ENCODE measurements at places on chromosomes 3 and 15.

DNA sequence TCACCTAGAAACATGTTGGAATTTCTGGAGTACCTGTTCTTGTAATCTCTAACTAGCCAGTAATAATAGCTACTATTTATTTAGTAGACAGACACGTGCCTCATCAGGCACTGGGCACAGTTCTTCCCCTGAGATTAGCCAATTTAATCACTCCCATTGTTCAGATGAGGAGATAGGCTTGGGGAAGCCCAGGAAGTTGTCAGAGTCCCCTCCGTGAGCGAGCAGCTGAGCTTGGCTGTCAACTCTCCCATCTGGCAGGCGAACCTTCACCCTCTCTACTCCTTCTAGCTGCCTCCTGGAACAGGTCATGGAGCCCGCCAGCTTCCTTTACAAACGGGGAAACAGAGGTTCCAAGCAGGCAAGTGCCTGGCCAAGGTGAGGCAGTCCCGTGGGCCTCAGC is 31.1 kb upstream of the FGD5 start:
- peak; percentile 47 for DNase-seq

GRCh38 chr15:98806275-98806895 is 158.0 kb downstream of the IGF1R start:
- no peak for DNase-seq

DNA sequence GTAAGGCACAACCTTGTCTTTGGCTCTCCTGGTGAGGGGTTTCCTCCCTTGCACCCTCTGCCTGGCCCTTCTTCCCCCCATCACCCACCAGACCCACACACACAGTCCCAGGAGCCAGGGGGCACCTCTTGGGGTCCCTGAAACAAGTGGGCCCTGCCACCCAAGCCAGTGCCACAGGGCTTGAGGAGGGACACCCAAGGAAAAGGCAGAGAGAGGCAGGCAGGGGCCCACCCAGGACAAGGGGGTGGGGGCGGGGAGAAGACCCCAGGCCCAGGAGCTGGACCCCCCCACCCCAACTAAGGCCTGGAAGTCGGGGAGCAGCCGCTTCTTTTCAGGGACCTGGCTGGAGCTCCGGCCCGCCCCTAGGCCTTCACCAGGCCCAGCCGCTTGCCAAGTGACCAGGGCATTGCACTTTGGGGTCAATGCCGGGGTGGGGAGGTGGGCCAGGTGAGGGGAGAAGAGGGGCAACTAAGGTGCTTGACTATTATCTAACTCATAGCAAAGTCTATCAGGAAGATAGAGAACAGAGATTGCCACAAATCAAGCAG is 88.9 kb downstream of the KCNMB2 start:
- DNase-seq = no peak

- no peak for DNase-seq
Measured at GRCh38 chr15:51837792-51838251, 8.4 kb downstream of the TMOD3 start.

GRCh38 chr3:131712662-131713061 is 209.9 kb upstream of the MRPL3 start:
- no peak for DNase-seq

- DNase-seq = peak; percentile 92
Measured at GRCh38 chr3:120448756-120449155, 2.0 kb downstream of the FSTL1 start.

GRCh38 chr3:9241956-9242355 is 7.5 kb downstream of the SRGAP3 start:
- no peak for DNase-seq

DNA sequence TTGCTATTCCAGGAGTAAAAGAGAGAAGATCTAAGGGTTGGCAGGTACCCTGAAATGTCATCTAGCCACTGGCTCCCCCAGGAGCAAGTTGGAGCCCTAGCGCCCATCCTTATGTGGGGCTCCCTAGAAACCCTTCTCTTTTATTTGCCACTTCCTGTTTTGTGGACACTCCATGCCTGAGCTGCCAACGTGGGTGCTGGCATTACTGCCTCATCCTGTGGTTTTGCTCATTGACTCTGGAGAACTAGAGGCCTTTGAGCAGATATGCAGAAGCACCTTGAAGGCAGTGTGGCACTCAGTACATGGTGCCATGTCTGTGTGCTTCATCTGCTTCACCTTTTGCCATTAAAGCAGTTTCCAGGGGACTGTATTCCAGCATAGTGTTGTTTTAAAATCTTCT is 8.1 kb downstream of the EDEM1 start:
- DNase-seq = no peak

DNA sequence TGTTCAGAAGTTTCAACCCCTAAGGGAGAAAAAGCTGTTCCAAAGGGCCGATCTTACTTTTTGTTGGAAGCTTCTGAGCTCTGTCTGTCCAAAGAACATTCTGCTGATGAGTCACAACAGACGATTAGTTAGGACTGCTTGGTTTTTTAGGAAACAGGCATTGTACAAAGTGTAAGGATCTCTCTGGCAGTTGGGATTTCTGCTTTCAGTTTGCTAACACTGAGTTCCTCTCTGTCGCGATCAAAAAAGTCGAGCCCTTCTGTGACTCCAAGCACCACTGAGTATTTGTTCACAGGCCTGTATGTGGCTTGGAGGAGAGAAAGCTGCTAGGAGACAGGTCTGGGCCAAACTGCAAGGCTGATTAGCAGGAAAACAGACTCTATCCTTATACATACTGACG is 91.8 kb upstream of the PFN2 start:
- peak; percentile 74 for DNase-seq

- DNase-seq = no peak
Measured at GRCh38 chr3:66033241-66034138, 5.2 kb downstream of the MAGI1 start.

GRCh38 chr15:101152914-101153313 is 98.9 kb downstream of the CHSY1 start:
- no peak for DNase-seq

- no peak for DNase-seq
Measured at GRCh38 chr15:56805466-56806147, 72.3 kb upstream of the ZNF280D start.

DNA sequence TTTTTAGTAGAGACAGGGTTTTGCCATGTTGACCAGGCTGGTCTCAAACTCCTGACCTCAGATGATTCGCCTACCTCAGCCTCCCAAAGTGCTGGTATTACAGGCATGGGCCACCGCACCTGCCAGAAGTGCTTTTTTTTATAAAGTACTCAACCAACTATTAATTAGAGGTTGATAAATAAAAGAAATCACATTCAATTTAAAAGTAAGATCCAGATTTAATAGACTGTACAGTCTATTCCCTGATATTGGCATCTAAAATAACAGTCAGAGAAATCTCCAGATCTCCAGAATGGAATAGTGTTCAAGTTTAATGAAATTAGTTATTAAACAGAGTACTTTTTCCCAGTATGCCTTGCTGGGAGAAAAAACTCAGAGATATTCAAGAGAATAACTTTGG is 142.9 kb upstream of the SLC2A2 start:
- DNase-seq = no peak

GRCh38 chr3:71926262-71926600 is 141.3 kb upstream of the PROK2 start:
- peak; percentile 84 for DNase-seq

DNA sequence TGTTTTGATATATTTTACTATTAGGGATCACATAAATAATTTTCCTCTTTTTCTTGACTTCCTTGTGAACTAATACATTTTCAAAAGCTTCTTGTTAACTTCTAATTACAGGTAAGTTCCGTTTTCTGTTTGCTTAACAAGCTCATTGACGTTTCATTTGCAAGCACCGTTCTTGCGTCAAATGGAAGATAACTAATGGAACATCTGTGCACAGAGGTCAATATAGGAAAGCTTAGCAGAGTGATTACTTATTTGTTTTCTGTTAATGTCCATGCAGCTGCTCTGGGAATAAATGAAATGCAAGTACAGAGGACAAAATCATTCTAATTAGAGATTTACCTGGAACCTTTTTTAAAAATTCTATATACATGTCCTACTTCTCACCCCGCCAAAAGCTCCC is 115.5 kb upstream of the C2CD4B start:
- no peak for DNase-seq

GRCh38 chr15:25481208-25481859 is 42.5 kb upstream of the UBE3A start:
- DNase-seq = no peak

DNA sequence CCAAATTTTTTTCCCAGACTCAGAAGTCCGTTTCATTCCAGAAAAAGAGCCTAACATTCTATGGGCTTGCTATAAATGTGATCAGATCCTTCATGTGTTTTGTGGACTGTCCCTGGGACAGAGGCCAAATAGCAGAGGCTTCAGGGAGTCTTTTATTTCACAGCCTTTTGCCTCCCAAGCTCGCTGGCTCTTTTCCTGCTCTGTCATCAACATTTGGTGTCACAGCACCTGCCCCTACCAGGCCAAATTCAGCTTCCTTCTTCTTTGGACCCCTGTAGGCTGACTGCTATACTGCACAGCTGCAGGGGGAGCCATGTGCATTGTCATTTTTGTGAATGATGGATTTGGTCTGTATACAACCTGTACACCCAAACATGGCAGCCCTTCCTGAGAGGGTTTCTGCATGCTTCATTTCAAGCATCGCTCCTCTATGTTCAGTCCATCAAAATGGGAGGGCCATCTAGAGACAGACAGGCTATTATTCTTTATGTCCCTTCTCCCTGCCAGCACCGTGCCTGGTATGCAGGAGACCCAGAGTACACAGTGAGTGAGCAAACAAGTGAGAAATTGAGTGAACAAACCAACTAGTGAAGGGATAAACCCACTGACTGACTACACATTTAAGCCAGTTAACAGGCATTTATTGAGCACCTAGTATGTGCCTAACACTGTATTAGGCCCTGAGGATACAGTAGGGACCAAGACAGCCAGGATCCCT is 17.9 kb upstream of the RPP14 start:
- no peak for DNase-seq

DNA sequence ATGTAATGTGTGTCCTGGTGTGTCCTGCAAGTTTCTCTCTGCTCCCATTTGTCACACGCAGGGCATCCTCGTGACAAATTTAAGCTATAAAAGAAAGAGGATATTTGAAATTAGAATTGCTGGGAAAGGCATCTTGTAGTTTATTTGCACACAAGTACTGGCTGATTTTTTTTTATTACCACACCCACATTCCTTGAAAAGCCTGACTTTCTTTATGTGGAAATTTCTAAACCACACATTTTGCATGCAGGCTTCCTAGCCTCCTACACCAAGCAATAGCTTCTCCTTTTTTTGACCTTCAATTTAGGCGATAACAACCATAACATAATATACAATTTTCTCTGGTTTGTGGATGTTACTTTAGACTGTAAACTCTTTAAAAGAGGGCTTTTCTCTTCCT is 126.1 kb downstream of the SERPINI1 start:
- DNase-seq = no peak

DNA sequence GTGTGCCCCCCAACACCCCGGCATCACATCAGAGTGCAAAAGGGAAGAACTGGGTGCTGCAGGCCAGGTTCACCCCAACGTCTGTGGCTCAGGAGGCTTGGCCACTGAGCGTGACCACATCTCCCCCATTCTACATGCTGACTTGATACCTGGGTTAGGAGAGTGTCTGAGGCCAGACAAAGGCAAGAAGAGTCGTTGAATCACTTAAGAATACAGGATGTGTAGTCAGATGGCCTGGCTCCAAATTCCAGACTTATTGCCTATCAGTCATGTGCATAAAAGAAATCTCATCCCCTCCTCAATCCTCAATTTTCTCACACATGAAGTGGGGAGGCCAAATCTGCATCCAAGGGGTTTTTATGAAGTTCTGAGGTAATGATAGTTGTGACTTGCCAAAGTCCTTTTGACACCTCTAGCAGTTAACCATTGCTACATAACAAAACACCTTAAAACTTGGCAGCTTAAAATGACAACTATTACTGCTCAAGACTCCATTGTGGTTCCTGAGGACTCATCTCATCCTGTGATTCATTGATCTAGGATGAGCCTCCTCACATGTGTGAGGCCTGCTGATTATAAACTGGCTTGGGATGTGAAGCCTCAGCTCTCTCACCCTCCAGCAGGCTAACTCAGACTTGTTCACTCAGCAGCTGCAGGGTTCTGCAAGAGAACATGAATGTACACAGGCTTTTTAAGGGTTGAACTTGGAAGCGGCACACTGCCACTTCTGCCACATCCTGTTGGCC is 138.8 kb upstream of the TLE3 start:
- DNase-seq = peak; percentile 44

DNA sequence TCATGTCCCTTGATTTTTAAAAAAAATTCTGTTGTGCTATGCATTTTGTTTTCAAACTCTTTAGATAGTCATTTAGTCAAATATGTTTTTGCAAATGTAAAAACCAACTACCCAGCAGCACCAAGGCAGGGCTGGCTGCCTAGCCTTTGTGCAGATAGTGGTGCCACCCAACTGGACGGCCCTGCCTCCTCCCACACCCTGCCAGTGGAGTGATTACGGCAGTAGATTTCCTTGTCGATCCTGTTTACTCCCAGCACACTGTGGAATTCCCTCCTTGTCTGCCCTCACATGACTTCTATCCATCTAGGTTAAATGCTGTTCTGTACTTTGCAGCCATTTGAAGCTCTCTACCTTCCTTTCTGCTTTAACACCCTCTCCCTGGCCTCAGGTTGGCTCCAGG is 79.4 kb upstream of the PLXNA1 start:
- DNase-seq = no peak

DNA sequence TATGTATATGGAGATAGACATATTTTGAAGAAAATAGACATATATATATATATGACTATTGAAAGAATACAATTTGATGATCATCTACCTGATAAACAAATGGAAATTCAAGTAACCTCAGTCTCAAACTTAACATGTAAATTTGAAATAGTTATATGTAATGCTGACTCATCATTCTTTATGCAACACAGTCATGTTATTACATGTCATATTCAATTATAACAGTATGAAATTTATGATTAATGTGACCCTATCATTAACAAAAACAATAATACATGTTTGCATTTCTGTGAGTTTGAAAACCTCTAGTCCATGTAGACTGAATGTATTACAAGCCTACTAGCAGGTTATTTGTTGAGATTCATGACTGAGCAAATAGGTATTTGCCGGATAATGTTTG is 204.1 kb downstream of the CADM2 start:
- no peak for DNase-seq

- DNase-seq = peak; percentile 43
Measured at GRCh38 chr3:48409291-48410201, 20.3 kb downstream of the PLXNB1 start.
